Left lung (tissue), 14 donors: ENCODE measurements at places on chromosomes 16 and 17. TPM values are rescaled to one million over a fixed set of nuclear protein-coding genes. Genes with fewer than 3 reads are reported as not detected.

DNA sequence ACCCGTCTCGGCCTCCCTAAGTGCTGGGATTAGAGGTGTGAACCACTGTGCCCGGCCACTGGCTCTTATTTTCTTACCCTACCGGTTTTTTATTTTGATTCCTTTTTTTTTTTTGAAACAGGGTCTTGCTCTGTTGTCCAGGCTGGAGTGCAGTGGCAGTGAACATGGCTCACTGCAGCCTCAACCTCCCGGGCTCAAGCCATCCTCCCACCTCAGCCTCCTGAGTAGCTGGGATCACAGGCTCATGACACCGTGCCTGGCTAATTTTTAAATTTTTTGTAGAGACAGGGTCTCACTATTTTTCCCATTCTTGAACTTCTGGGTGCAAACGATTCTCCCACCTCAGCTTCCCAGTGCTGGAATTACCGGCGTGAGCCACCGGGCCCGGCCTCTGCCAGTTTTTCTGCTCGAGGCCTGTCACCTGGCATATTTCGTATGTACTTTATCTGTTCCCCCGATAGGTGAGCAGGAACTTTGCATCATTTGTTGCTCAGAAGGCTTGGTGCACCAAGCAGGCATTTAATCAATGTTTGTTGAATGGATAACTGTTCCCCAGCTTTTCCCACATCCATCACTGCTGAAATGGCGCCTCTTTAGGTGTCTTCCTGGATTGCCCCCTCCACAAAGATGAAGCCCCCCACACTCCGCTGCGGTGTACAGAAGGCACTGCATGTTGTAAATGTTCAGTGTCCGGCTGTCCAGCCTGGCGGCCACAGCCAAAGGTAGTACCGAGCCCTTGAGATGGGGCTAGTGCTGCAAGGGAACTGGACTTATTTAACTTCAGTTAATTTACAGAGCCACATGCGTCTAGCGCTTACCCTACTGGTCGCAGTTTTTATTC, 858 bp upstream of the TELO2 start:
- H3K36me3 ChIP-seq, result peaks cover 27% of the 10 kb centered on the region
- no peaks in the 10 kb centered on the region for H3K27me3 ChIP-seq
- H3K27ac ChIP-seq, result peak overlapping the region; percentile 72
- peaks cover 9% of the 10 kb centered on the region for H3K4me1 ChIP-seq
- DNase-seq, result no peak
- H3K4me3 ChIP-seq, result peak overlapping the region; percentile 70

The CCDC154 gene
- 2.7 TPM for total RNA-seq

The CCL14 gene
- total RNA-seq, result 14.2 TPM

The VTN gene
- 0.50 TPM for total RNA-seq

The NOMO2 gene
- total RNA-seq, result 162 TPM

GRCh38 chr16:53216798-53217197, 162.0 kb downstream of the CHD9 start:
- no peak overlapping the region for H3K4me3 ChIP-seq
- no peaks in the 10 kb centered on the region for H3K36me3 ChIP-seq
- no peak overlapping the region for H3K27ac ChIP-seq
